Astrocyte of the hippocampus (primary cell): ENCODE measurements at places on chromosomes 7 and 10.
A peak's percentile ranks its signal among the peaks of the same experiment; 100 is the strongest.

- no peak for DNase-seq
Measured at GRCh38 chr7:36224934-36225858, 72.1 kb downstream of the EEPD1 start.

DNA sequence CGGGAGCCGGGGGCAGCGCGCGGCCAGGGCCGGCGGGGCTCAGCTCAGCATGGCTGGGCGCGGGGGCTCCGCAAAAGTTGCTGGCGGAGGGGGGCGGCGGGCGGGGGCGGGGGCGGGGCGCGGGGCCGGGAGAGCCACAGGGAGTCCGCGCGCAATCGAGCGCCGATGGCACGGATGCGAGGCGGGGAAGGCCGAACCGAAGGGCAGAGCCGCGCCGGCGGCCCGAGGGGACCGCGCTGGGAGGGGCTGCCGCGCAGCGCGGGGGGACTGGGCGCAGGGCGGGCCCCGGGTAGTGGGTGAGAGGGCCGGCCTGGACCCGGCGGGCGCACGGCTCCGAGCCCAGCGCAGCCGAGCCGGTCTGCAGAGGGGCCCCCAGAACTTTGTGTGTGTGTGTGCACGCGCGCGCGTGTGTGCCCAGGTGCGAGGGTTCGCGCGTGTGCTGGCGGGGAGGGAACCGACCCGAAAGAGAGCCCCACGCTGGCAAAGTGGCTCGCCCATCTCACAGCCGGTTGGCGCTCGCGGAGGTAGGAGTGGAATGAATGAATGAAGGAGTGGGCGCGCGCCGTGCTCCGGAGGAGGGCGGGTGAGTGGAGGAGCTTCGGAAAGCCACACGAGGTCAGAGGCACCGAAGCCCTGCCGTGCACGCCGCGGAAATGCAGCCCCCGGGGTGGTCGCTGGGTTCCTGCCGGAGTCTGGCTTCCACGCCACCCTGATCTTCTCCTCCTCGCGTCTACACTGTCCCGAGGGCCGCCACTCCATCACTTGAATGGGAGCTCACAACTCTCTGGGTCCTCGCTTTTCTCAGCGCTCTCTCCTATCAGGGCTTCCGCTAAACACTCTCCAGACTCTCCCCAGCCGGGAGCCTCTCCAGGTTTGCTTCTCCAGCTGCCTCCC lies at the start of gene HIPK2:
Gene HIPK2 (minus strand): TSS at position 51 of the 894 bp plus-strand sequence. CDS start 375 bp downstream, outside the sequence.
- DNase-seq: peak; percentile 92

GRCh38 chr7:617614-618538 lies 98.2 kb upstream of the PDGFA start:
- DNase-seq: no peak

DNA sequence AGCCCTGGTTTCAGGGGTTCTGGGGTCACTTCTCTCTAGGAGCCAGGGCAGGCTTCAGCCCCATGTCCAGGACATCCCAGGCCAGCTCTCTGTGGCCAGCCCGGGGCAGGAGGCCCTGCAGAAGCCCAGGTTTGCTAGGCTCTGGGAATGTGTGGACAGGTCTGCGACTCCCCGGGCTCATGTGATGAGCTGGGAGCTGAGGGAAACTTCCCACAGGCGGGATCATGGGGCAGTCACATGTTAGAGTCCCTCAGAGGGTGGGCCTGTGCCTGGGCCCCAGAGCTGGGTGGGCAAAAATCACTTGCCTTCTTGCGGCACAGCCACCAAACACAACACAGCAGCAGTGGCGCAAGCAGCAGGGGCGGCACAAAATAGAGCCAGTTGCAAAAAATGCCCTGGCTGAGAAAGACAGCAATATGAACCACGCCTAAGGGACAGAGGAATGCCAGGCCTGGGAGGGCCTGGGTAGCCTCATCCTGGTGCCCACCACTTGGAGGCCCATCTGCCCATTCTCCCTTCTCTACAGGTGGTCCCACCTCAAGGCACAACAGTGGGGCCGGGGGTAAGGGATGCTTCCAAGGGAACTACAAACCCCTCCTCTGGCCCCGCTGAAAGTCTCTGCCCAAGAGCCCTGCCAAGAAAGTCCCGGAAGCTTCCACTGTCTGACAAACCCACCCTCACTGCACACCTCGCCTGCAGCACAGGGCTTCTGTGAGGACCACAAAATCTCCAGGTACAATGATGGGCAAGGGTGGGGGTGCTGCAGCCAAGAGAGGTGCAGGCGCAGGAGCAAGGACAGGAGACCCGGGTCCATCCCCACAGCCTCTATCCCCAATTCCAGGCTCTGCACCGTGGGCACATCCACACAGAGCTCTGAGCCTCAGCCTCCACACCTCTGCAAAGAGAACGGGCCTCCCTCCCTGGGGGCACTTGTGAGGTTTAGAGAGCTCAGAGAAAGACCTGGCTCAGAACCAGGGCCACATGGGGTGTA lies 34.6 kb upstream of the ANTXRL start:
- DNase-seq: no peak

DNA sequence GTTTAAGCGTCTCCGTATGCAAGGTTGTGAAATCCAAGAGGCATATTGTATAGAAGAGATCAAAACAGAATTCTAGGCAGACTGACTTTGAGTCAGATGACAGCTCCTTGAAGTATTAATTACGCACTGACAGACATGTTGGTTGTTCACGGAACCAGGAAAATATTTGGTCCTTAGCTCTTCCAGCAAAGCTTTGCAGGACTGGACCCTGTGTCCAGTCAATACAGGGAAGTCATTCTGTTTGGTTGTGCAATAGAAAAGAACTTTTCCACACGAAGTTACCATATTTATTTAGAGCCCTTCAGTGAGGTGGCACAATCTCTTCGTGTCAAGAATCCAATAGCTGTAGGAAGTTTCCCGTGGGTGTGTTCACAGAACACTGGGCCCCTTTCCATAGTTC lies 205.3 kb downstream of the ARHGAP21 start:
- no peak for DNase-seq

GRCh38 chr10:114751856-114752255 lies 69.7 kb upstream of the FHIP2A start:
- no peak for DNase-seq
